Kasumi-1 (cell line): ENCODE measurements at places on chromosomes 13 and 19.

GRCh38 chr13:49641801-49642291 lies 13.5 kb downstream of the ARL11 start:
- DNase-seq = peak; percentile 79

DNA sequence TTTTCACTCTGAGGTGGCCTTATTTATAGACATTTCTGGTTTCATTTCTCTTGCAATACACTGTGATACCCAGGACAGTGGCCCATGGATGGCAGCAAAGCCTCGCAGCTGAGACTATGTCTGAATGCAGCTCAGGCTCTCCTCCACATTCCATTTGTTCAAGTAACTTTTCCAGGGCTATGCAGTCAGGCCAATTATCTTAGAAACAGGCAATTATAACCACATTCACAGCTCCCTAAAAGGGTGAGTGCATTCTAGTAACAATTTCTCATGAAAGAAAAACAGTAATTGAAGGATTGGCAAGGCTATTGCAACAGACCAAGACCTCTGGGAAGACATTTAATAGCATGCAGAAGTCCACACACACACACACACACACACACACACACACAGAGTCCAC lies 264.0 kb downstream of the TBC1D4 start:
- DNase-seq = no peak

DNA sequence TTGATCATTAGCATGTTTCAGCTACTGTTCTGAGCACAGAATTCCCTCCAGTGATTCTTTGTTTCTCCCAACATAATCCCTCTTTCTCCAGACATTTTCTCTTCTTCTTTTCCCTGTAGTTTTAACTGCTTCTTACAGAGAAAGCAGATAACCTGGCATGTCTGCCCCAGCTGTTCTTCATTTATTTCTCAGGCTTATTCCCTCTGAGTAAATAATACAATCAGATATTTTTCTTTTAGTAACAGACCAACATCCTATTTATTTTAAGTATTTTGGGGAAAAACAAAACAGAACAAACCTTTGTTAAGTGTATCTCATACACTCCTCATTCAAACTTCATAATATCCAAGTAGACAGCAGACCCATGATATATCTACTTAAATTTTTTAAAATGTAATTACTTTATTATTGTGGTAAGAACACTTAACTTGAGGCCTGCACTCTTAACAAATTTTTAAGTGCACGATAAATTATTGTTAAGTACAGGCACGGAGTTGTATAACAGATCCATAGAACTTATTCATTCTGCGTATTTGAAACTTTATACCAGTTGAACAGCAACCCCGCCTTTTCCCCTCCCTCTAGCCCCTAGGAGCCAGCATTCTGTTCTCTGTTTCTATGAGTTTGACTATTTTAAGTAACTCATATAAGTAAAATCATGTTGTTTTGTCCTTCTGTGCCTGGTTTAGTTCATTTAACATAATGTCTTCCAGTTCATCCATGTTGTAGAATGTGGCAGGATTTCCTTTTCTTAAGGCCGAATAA lies 540.0 kb downstream of the LMO7 start:
- DNase-seq = no peak

DNA sequence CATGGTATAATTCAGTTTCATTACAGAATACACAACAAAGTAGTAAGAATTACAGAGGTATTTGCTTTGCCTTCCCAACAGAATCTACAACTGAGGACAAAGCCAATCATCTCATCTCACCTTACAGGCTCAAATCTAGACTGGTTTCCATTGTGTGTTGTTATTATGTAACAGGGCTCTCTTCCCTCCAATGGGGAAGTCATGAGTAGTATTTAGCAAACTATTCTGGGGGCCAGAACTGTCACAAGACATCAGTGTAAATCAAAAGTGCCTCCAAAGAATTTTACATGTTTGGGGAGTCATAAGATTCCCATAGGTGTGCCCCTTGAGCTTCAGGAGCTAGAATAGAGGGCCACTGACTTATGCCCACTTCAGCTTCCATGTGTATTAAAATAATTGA lies 187.0 kb upstream of the EDNRB start:
- DNase-seq = no peak

DNA sequence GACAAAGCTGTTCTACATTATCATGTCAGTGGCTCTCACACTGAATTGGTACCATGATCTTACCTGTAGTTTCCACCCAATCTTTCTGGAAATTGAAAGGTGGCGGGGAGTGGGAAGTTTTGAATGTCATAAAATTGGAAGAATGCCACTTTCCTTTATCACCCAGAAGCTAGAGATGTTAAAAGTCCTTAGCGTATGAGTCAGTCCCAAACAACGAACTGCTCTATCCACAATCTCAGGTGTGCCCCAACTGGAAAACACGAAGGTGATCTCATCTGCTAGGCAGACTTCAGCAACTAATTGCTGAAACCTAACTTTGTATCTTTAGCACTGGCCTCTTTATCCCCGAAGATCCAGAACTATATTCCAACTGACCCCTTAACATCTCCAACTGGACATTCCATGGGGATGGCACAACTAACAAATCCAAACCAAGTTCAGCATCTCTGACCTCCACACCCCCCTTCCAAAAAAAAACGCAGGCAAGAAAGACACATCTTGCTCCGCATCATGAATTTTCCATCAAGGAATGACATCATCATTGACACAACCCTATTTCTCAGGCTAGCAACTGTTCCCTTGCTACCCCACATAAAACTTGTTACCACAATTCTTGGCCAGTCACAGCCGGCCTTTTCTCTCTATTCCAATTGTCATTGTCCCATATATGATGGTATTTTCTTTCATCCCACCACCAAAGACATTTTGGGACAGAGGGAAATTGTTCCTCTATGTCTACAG lies 175.4 kb downstream of the KLF12 start:
- no peak for DNase-seq

GRCh38 chr13:23813635-23814034 lies 75.6 kb downstream of the MIPEP start:
- no peak for DNase-seq

DNA sequence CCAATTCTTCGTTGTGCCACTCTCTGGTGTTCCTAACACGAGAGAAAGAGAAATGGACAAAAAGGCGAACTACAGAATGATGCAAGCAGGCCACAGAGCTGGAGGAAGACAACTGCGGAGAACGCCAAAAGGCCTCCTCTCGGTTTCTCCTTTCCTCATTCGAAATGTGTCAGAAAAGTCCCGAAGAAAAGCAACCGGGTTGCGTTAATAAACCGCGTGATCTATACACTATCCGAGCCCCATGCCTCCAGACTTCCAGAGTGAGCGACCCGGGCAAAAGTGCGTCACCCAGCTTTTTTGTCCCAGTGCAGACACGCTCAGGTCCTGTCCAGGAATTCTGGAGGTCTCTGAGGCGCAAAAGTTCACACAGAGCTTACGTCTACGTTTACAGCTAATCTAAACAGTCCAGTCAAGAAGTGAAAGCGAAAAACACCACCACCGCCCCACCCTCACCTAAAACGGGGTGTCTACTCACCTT lies 413 bp downstream of the N4BP2L2 start:
- DNase-seq = peak; percentile 7

DNA sequence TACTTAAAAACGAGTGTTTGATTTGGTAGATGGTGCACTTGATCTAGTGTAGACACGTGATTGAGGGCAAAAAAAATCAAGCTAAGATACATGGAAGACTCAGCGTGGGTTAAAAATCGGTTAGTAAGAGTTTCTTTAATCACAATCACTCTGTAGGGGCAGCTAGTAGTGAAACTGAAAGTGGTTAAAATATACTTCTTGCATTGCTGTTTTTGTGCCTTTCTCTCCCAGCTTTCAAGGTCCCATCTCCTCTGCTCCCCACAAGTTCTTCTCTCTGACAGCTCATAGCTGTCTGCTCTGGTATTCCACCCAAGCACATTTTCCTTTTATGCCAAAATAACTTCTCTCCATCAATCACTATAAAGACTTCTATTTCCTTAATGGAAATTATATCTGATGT lies 1089.7 kb downstream of the EFNB2 start:
- no peak for DNase-seq

- no peak for DNase-seq
These were observed 288.9 kb upstream of the MAB21L1 start for GRCh38 chr13:35765366-35765765.

DNA sequence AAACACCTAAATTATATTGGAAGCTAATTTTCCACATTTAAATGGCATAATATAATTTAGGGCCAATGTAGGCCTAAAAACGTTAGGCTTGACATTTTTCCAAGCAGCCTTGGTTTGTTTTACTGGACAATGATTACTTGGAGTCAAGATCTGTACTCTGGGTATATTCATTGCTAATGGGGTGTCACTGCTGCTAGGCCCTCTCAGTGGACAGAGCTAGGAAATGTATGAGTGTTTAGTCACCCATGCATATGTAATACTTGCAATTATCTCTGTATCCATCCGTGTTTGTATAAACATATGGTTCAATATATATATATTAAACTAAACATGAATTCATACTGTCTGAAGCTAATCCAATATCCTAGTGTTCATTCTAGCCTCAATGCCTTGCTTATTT lies 598.1 kb downstream of the DCT start:
- no peak for DNase-seq

DNA sequence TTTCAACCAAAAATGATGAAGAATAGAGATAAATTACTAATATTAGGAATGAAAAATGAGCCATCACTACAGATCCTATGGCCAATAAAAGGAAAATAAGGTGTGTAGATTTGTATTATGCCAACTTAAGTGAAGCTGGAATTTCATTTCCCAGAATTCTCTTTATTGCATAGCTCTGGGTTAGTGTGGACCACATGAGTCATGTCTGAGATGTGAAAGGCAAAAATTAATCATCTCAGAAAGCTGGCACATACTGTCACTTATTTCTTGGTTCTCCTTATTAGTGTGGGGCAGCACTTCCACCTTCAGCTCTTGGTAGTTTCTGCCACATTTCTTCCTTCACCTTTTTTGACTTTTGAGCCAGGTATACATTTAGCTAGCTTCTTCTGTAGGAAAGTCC lies 82.6 kb downstream of the KATNAL1 start:
- DNase-seq = no peak

- DNase-seq = no peak
These were observed 166.9 kb downstream of the DLEU7 start for GRCh38 chr13:50676602-50677001.

GRCh38 chr13:99314640-99315176 lies 7.5 kb upstream of the GPR183 start:
- no peak for DNase-seq

DNA sequence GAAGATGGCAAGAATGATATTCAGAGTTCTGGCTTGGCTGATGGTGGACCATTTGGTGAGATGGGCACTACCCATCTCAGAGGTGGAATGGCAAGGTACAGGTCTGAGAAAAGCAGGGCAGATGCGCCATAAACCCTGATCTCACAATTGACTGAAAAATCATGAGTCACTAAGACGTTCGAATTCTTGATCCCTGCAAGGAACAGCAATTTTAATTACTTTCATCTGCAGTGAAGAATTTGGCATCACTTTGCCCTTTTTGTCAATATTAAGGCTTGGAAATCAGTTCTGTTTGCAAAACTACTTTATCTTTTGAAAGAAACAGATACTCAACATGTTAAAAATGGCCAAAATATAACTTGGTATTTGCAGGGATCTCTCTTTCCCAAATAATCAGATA lies 38.1 kb downstream of the HTR2A start:
- no peak for DNase-seq

- no peak for DNase-seq
These were observed 3.3 kb upstream of the ADGRE5 start for GRCh38 chr19:14377883-14378328.

DNA sequence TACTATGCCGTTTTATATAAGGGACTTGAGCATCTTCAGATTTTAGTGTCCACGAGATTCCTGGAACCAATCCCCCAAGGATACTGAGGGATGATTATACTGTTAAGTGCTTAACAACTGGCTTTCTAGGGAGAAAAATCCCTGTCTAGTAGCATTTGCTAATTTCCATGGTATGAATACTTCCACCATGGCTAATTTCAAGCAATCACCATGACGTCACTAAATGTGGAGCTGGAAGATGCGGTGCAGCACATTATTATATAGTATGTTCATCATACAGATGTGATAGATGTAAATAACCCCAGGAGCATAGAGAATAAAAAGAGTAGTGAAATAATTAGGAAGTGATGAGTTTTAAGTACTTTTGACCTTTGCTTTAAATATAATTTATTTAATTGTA lies 72.7 kb downstream of the SIAH3 start:
- DNase-seq = no peak

- DNase-seq = no peak
These were observed 45.9 kb downstream of the COMP start for GRCh38 chr19:18745012-18745735.

DNA sequence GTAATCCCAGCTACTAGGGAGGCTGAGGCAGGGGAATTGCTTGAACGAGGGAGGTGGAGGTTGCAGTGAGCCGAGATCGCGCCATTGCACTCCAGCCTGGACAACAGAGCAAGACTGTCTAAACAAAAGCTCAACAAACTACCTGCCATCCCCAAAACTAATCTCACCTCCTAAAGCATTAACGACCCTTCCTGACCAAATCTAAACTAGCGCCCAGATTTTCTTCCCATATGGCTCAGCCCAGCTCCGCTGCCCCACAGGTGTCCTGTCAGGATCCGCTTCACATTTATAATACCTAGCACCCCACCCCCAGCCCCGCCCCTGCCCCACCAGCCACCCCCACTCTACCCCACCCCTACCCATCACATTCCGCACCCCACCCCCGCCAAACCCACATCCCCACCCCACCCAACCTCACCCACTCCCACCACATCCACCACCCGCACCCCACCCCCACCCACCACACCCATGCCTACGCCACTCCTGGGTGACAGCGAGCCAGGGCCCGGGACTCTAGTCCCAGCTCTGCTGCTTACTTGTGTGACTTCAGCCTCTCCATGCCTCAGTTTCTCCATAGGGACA lies 599 bp downstream of the C19orf12 start:
- DNase-seq = peak; percentile 15

- no peak for DNase-seq
These were observed 2545.3 kb downstream of the PCDH9 start for GRCh38 chr13:64684685-64685431.

DNA sequence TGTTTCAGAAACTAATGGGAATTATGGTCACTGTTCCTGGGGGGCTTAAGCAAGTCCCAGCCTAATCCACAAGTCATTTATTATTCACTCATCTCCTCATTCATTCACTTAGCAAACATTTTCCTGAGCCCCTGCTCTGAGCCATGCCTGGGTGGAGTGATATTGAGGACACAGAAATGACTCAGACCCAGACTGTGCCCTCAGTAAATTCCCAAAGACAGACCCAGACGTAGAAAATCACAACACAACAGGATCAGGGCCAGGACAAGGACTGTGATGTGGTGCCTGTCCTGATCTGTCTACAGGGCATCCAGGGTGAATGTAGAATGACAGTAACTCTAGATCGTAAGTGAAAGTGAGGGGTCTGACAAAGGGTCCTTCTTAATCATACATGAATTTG lies 7.0 kb upstream of the SPACA6 start:
- no peak for DNase-seq

- peak; percentile 14 for DNase-seq
These were observed 98.0 kb downstream of the EDNRB start for GRCh38 chr13:77820431-77821149.

- no peak for DNase-seq
These were observed 20.5 kb downstream of the CARS2 start for GRCh38 chr13:110685305-110686020.

GRCh38 chr19:5281588-5281987 lies 59.0 kb downstream of the PTPRS start:
- no peak for DNase-seq
